Osteocyte (in vitro differentiated cells): ENCODE measurements at places on chromosomes 12 and 14.
A peak's percentile ranks its signal among the peaks of the same experiment; 100 is the strongest.

GRCh38 chr14:80049055-80049454, 162.2 kb downstream of the DIO2 start:
- H3K36me3 ChIP-seq, result peaks cover 4% of the 10 kb centered on the region
- DNase-seq, result no peak
- no peaks in the 10 kb centered on the region for H3K27me3 ChIP-seq
- H3K4me1 ChIP-seq, result no peaks in the 10 kb centered on the region
- no peak overlapping the region for H3K27ac ChIP-seq
- no peak overlapping the region for H3K4me3 ChIP-seq

DNA sequence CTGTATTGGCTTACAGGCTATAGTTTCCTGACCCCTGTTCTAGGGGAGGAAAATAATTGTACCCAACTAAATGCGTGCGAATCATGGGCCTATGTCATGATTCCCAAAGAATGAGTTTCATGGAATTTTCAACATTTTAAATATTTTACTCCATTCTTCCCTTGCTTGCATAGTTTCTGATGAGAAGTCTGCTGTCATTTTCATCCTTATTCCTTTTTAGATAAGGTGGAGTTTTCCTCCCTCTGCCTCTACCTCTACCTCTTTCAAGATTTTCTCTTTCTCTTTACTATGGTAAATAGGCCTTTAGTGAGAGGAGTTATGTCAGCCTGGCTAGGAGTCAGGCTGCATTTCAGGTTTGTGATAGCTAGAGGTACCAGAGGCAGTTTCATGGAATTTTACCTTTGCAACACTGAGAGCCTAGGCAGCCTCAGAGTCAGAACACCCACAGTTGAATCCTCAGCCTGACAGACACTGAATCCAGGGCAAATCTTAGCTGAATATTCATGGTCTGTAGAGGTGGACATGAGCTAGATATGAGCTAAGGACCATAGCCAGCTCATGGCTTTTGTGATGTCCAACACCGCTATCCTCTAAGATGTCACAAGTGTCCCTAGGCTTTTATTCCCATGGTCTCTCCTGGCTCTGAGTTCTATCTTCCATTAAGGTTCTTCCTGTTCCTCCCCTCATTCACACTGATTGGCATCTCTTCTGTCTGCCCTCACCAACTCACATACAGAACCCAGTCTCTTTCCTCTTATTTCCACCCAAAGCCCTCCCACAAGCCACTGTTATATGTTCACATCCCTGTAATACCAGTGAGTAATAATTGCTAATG, 6.0 kb downstream of the SERPINA3 start:
- no peak overlapping the region for H3K4me3 ChIP-seq
- H3K27me3 ChIP-seq, result no peaks in the 10 kb centered on the region
- no peak overlapping the region for H3K27ac ChIP-seq
- DNase-seq, result no peak

GRCh38 chr14:102565959-102566358, 26.5 kb upstream of the RCOR1 start:
- H3K4me1 ChIP-seq, result no peaks in the 10 kb centered on the region
- DNase-seq, result no peak
- H3K4me3 ChIP-seq, result no peak overlapping the region
- no peaks in the 10 kb centered on the region for H3K27me3 ChIP-seq
- H3K36me3 ChIP-seq, result no peaks in the 10 kb centered on the region
- no peak overlapping the region for H3K27ac ChIP-seq

DNA sequence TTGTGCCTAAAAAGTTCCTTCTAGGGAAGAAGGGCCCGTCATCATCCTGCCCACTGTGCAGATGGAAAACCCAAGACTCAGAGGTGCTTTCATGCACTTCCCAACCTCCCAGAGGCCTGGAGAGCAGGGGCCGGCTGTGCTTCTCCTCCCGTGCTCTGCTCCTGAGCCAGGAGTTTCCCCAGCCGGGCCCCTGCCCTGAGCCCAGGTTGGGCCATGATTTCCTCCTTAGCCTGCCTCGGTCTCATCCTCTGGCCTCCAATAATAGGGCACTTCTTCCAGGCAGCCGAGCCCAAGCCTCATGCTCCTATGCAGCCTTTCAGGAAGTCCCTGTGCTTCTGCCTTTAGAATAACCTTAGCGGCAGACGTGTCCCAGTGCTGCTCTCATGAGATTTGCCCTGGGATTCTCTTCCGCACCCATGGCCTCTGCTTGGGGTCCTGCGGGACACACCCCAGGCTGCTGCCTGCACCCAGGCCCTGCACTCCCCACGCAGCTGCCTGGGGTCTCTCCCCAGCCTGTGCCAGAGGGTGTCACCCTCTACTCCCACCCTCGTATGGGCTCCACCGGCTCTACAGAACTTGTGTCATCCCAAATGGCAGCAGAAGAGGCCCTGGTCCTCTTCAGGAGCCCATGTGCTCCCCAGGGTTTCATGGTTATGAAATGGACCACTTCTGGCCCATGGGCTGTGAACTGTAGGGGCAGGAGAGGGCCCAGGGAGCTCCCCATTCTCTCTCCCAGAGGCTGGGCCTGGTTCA, 359.3 kb downstream of the ADGRD1 start:
- H3K36me3 ChIP-seq, result no peaks in the 10 kb centered on the region
- no peak overlapping the region for H3K27ac ChIP-seq
- no peaks in the 10 kb centered on the region for H3K27me3 ChIP-seq

DNA sequence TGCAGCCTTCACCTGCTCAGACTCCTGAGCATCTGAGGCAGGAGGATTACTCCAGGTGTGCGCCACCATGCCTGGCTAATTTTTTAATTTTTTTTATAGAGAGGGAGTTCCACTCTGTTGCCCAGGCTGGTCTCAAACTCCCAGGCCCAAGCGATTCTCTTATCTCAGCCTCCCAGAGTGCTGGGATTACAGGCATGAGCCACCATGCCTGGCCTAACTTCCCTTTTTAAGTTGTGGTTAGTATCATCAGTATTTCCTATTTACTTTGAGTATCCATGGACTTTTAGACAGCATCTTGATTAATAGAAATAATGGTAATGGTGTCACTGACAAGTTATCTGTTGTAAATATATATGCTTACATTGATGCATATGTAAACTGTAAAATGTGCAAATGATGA, 116.9 kb downstream of the FGD4 start:
- H3K4me1 ChIP-seq, result no peaks in the 10 kb centered on the region
- no peak for DNase-seq
- peaks cover 5% of the 10 kb centered on the region for H3K27me3 ChIP-seq
- H3K27ac ChIP-seq, result no peak overlapping the region
- no peaks in the 10 kb centered on the region for H3K36me3 ChIP-seq

- H3K4me3 ChIP-seq, result no peak overlapping the region
- H3K27ac ChIP-seq, result no peak overlapping the region
- DNase-seq, result no peak
- no peaks in the 10 kb centered on the region for H3K27me3 ChIP-seq
- no peaks in the 10 kb centered on the region for H3K4me1 ChIP-seq
- H3K36me3 ChIP-seq, result no peaks in the 10 kb centered on the region
These were observed 196.4 kb downstream of the RGS6 start for GRCh38 chr14:72128629-72129028.

DNA sequence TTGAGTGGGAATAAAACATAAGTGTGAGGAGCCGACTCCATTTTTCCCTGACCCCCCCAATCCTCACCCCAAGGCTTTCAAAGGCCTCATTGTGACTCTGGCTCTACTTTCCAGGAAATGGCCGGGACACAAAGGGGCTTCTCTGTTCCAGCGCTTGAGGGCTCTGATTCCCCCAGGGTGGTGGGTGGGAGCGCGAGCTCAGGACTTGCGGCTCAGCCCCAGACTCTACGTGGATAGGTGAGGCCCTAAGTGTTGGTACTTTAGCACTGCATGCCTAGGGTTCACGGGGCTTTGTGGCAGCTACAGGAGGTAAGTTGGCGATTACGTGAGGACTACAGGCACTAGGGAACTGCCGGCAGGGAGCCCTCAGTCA, 553 bp downstream of the CNPY2 start:
- H3K4me1 ChIP-seq, result peaks cover 14% of the 10 kb centered on the region
- H3K4me3 ChIP-seq, result peak overlapping the region; percentile 98
- H3K36me3 ChIP-seq, result peaks cover 13% of the 10 kb centered on the region
- peak overlapping the region; percentile 99 for H3K27ac ChIP-seq
- H3K27me3 ChIP-seq, result no peaks in the 10 kb centered on the region

GRCh38 chr14:23916004-23916403, 37.6 kb upstream of the DHRS4 start:
- no peak overlapping the region for H3K27ac ChIP-seq
- peaks cover 24% of the 10 kb centered on the region for H3K27me3 ChIP-seq
- DNase-seq, result no peak
- H3K4me3 ChIP-seq, result no peak overlapping the region

- no peak for DNase-seq
- no peak overlapping the region for H3K4me3 ChIP-seq
- no peak overlapping the region for H3K27ac ChIP-seq
- H3K36me3 ChIP-seq, result no peaks in the 10 kb centered on the region
These were observed 32.3 kb upstream of the ANKS1B start for GRCh38 chr12:100017056-100017455.

DNA sequence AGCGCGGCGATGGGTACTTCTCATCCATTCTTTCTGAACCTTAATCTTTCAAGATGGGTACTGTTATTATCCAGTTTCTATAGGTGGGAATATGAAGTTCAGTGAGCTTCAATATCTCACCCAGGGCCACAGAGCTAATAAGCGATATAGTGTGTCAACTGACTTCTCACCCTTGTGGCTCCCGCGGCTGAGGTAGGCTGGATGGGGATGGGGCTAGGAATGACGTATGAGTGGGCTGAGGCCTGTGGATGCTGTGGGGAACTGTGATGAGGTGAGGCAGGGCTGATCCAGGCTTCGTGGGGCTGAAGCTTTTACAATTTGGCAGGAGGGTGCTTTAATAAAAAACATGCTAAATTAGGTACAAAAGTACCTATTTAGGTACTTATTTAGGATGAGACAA, 32.9 kb upstream of the ATP23 start:
- H3K27me3 ChIP-seq, result peaks cover 31% of the 10 kb centered on the region
- H3K4me3 ChIP-seq, result no peak overlapping the region
- H3K27ac ChIP-seq, result no peak overlapping the region
- H3K4me1 ChIP-seq, result peaks cover 5% of the 10 kb centered on the region

- H3K4me3 ChIP-seq, result no peak overlapping the region
- peaks cover 56% of the 10 kb centered on the region for H3K4me1 ChIP-seq
- peaks cover 4% of the 10 kb centered on the region for H3K36me3 ChIP-seq
- H3K27ac ChIP-seq, result no peak overlapping the region
These were observed 63.1 kb downstream of the TSPAN9 start for GRCh38 chr12:3140284-3140683.

GRCh38 chr12:72368298-72368697, 96.1 kb downstream of the TRHDE start:
- peaks cover 3% of the 10 kb centered on the region for H3K27me3 ChIP-seq
- no peak overlapping the region for H3K4me3 ChIP-seq
- H3K27ac ChIP-seq, result no peak overlapping the region
- no peaks in the 10 kb centered on the region for H3K36me3 ChIP-seq
- DNase-seq, result no peak
- no peaks in the 10 kb centered on the region for H3K4me1 ChIP-seq

DNA sequence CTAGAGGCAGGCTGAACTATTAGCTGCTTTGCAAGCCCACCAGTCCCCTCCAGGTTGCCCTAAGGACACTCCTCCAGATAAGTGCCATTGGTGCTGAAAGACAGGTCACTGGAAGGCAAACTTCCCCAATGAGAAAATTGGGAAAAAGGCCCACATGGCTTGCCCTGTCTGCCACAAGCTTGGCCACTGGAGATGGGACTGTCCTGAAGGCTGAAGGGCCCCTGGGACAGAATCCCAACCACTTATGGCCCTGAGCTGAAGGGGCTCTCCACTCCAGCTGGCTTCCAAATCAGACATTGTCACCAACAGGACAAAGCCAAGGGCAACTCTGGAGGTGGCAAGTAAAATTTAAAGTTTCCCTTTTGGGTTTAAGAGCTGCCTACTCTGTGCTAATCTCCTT, 12.2 kb upstream of the DHRS2 start:
- no peaks in the 10 kb centered on the region for H3K36me3 ChIP-seq
- H3K4me1 ChIP-seq, result no peaks in the 10 kb centered on the region
- no peak overlapping the region for H3K27ac ChIP-seq
- no peak overlapping the region for H3K4me3 ChIP-seq

- peaks cover 2% of the 10 kb centered on the region for H3K4me1 ChIP-seq
- H3K27ac ChIP-seq, result no peak overlapping the region
- peaks cover 25% of the 10 kb centered on the region for H3K27me3 ChIP-seq
- no peak for DNase-seq
- H3K4me3 ChIP-seq, result no peak overlapping the region
These were observed 206.3 kb downstream of the ACSS3 start for GRCh38 chr12:81284137-81284536.

GRCh38 chr14:102528431-102529170, 19.0 kb upstream of the ANKRD9 start:
- H3K36me3 ChIP-seq, result no peaks in the 10 kb centered on the region
- DNase-seq, result no peak
- H3K27ac ChIP-seq, result no peak overlapping the region
- H3K27me3 ChIP-seq, result no peaks in the 10 kb centered on the region

- no peak overlapping the region for H3K4me3 ChIP-seq
- no peak overlapping the region for H3K27ac ChIP-seq
- H3K27me3 ChIP-seq, result no peaks in the 10 kb centered on the region
- no peaks in the 10 kb centered on the region for H3K36me3 ChIP-seq
- H3K4me1 ChIP-seq, result no peaks in the 10 kb centered on the region
These were observed 785.2 kb downstream of the GALC start for GRCh38 chr14:87207756-87208155.

- H3K27ac ChIP-seq, result no peak overlapping the region
- no peaks in the 10 kb centered on the region for H3K27me3 ChIP-seq
- H3K36me3 ChIP-seq, result peaks cover 4% of the 10 kb centered on the region
- no peak overlapping the region for H3K4me3 ChIP-seq
- DNase-seq, result no peak
These were observed 44.0 kb downstream of the FOXN4 start for GRCh38 chr12:109264943-109265650.

DNA sequence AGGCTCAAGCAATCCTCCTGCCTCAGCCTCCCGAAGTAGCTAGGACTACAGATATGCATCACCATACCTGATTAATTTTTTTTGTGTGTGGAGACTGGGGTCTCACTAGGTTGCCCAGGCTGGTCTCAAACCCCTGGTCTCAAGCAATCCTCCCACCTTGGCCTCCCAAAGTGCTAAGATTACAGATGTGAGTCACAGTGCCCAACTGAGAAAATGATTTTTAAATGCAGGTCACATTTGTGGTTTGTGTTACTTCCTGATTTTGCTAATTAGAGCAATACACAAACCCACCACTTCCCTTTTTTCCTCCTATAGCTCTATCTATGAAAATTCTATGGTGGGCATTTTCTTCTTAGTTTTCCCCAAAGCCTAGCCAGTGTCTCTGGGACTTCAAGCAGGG, 45.5 kb upstream of the TMEM263 start:
- H3K36me3 ChIP-seq, result no peaks in the 10 kb centered on the region
- no peak overlapping the region for H3K4me3 ChIP-seq
- no peak overlapping the region for H3K27ac ChIP-seq
- H3K27me3 ChIP-seq, result peaks cover 6% of the 10 kb centered on the region
